ENCODE measurements at places on chromosomes 4 and X.
A peak's percentile ranks its signal among the peaks of the same experiment; 100 is the strongest.

DNA sequence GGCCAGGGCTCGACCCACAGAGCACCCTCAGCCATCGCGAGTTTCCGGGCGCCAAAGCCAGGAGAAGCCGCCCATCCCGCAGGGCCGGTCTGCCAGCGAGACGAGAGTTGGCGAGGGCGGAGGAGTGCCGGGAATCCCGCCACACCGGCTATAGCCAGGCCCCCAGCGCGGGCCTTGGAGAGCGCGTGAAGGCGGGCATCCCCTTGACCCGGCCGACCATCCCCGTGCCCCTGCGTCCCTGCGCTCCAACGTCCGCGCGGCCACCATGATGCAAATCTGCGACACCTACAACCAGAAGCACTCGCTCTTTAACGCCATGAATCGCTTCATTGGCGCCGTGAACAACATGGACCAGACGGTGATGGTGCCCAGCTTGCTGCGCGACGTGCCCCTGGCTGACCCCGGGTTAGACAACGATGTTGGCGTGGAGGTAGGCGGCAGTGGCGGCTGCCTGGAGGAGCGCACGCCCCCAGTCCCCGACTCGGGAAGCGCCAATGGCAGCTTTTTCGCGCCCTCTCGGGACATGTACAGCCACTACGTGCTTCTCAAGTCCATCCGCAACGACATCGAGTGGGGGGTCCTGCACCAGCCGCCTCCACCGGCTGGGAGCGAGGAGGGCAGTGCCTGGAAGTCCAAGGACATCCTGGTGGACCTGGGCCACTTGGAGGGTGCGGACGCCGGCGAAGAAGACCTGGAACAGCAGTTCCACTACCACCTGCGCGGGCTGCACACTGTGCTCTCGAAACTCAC is 3.6 kb downstream of the MID1IP1 start:
- peak; percentile 8 for DNase-seq
- H3K36me3 ChIP-seq, result peaks cover 23% of the 10 kb centered on the region
- H3K4me1 ChIP-seq, result peaks cover 2% of the 10 kb centered on the region
- H3K27me3 ChIP-seq, result no peaks in the 10 kb centered on the region
- peak overlapping the region; percentile 96 for H3K27ac ChIP-seq

- H3K27me3 ChIP-seq, result peaks cover 68% of the 10 kb centered on the region
- H3K4me1 ChIP-seq, result peaks cover 16% of the 10 kb centered on the region
- no peaks in the 10 kb centered on the region for H3K36me3 ChIP-seq
- no peak for DNase-seq
- H3K4me3 ChIP-seq, result no peak overlapping the region
These were observed 65.9 kb downstream of the LARP7 start for GRCh38 chr4:112702892-112703291.

DNA sequence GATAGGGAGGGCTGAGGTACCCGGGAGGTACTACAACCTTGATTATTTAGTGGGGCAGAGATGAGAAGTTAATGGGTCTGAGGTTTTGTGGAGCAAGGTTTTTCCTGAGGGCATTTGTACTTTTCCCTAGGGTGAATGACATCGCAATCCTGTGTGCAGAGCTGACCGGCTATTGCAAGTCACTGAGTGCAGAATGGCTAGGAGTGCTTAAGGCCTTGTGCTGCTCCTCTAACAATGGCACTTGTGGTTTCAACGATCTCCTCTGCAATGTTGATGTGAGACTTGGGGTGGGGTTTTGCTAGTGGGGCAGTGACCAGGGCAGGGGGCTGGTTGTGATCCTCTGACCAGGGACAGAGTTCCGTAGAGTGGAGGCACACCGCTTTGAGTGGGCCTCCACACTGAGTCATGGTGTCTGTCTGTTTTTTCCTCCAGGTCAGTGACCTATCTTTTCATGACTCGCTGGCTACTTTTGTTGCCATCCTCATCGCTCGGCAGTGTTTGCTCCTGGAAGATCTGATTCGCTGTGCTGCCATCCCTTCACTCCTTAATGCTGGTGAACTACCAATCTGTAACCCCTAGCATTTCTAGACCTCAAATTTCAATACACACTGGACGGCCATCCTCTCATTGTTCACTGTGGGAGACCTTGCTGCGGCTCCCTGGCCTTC is 9.9 kb downstream of the MED12 start:
- H3K4me3 ChIP-seq, result no peak overlapping the region
- peak overlapping the region; percentile 0 for H3K27ac ChIP-seq
- no peak for DNase-seq
- peaks cover 5% of the 10 kb centered on the region for H3K27me3 ChIP-seq

GRCh38 chr4:71216316-71216959 is 122.4 kb upstream of the SLC4A4 start:
- H3K27ac ChIP-seq, result no peak overlapping the region
- H3K36me3 ChIP-seq, result no peaks in the 10 kb centered on the region
- H3K4me1 ChIP-seq, result no peaks in the 10 kb centered on the region
- H3K27me3 ChIP-seq, result no peaks in the 10 kb centered on the region
- no peak overlapping the region for H3K4me3 ChIP-seq

GRCh38 chrX:43745938-43746721 is 90.0 kb downstream of the MAOA start:
- no peaks in the 10 kb centered on the region for H3K27me3 ChIP-seq
- peaks cover 1% of the 10 kb centered on the region for H3K4me1 ChIP-seq
- H3K36me3 ChIP-seq, result no peaks in the 10 kb centered on the region
- no peak for DNase-seq
- no peak overlapping the region for H3K4me3 ChIP-seq
- no peak overlapping the region for H3K27ac ChIP-seq

GRCh38 chr4:1179976-1180375 is 7.6 kb upstream of the SPON2 start:
- DNase-seq, result no peak
- H3K4me3 ChIP-seq, result no peak overlapping the region
- no peak overlapping the region for H3K27ac ChIP-seq
- H3K4me1 ChIP-seq, result peaks cover 28% of the 10 kb centered on the region

DNA sequence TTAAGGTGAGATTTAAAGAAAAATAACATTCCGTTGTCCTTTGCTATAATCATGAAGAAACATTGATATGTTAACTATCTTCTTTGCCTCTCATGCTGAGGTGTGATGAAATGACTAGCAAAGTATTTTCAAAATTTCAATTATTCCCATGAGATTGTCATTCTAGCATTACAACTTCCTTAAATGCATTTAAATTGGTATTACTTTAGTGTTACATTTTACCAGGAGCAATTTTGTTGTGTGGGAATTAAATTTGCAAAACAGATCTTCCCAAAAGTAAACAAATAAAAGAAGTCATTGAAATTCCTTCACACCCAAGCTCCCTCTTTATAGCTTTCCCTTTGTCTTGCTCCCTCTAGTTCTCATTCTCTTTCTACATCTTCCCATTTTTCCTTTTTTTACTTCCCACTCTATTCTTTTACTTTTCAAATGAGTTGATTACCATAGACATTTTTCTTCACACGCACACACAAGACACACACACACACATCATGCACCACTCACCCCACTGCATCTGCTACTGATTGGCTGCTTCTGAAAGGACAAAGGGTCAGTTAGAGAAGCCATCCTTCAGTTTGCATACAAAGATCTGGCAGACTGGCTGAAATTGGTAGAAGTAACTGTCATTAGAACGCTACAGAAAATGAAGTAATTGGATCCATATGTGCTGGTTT is 10.0 kb upstream of the APELA start:
- no peak for DNase-seq
- H3K27me3 ChIP-seq, result no peaks in the 10 kb centered on the region
- no peak overlapping the region for H3K4me3 ChIP-seq
- H3K27ac ChIP-seq, result no peak overlapping the region
- no peaks in the 10 kb centered on the region for H3K36me3 ChIP-seq
- no peaks in the 10 kb centered on the region for H3K4me1 ChIP-seq

DNA sequence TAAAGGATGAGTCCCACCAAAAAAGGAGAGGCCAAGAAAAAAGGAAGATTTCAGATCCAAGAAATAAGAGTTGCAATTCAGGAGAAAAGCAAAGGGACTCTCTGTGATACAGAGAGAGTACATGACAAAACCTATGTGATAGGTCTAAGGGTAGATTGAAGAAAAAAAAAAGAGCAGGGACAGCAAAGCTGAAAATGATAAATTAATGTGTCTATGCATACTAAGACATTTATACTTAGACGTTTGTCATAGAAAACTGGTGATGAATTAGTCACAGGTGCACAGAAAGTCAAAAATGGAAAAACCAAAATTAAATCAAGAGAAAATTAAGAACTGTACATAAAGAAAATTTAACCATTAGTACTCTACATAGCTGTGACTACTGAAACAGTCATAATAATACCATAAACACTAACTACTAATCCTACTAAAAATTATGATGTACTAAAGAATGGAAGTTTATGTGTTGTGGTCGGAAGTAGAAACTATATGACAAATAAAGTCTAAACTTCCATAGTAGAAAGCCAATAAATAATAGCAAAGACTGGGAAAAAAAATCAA is 9.9 kb downstream of the CENPC start:
- peaks cover 17% of the 10 kb centered on the region for H3K4me1 ChIP-seq
- H3K27ac ChIP-seq, result no peak overlapping the region
- DNase-seq, result no peak
- H3K4me3 ChIP-seq, result no peak overlapping the region
- peaks cover 62% of the 10 kb centered on the region for H3K36me3 ChIP-seq
- no peaks in the 10 kb centered on the region for H3K27me3 ChIP-seq
